HFF-Myc (cell line): ENCODE measurements at places on chromosomes 1 and 21.

- DNase-seq = no peak
Measured at GRCh38 chr1:234409328-234409727, 36.1 kb downstream of the COA6 start.

GRCh38 chr1:115677565-115677964 lies 35.8 kb downstream of the VANGL1 start:
- no peak for DNase-seq

DNA sequence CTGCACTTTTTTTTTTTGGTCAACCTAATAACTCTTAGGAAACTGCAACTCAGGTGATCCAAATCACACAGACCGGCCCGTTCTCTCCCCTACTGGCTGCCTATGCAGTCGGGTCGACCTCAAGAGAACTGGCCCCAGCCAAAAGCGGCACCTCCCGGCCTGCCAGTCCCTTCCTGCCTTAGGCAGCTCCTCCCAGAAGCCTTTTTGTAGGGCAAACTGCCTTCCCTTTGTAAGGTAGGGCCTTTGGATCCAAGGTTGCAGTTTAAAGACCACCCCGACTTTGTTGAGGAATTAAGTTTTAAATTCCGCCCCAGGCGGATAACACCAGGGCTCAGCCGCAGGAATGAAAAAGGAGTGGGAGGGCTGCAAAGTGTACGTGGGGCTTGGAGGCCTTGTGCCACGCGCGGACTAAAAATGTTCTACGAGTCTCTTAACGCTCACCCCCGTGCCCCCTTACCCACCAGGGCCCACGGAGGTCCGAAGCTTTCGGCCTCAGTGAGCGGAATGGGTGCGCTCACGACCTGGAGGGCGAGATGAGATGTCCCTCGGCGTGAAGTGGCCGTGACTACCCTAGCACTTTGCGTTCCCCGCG lies 642 bp upstream of the ST3GAL3 start:
- DNase-seq = no peak

DNA sequence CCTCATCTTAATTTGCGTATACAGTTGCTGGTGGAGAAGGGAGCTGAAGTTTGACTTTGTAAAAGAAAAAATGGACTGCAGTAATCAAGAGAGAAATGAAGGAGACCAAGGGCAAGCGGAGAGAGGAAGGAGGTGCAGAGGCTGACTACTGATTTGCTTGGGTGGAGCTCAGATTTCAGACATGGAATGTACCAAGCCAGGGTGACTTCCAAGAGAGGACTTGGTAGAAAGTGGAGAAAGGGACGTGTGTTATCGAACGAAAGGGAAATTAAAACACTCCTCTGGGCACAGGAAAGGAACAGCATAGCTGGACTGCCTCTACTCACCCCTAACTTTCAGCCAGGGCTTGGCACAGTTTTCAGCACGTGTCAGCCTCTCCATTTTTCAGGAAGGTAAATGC lies 15.1 kb upstream of the HEATR1 start:
- no peak for DNase-seq

DNA sequence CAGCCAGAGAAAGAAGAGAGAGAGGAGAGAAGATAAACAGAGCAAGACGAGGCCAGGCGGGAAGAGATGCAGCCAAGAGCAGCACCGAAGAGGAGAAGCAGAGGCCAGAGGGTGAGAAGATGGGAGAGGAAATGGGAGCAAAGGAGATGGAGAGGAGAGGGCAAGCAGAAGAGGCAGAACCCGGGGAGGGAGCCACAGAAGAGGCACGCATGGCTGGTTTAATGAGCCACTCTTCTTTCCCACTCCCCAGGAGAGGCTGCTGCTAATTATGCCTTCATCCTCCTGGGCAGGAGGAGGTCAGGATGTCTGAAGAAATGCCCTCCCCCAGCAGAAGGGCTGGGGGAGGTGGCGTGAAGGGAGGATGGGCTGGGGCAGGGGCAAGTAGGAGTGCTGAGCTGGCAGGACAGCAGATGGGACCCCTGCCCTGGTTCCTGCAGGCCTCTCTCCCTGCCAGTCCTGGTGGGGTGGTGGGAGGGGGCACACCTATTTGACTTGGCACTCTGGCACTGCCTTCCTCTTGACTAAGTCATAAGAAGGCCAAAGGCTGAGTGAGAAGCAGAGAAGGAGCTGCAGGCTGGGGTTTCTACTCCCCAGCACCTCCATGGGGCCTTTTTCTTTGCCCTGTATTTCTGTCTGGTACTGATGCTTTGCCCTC lies 32.3 kb downstream of the KIRREL1 start:
- no peak for DNase-seq

DNA sequence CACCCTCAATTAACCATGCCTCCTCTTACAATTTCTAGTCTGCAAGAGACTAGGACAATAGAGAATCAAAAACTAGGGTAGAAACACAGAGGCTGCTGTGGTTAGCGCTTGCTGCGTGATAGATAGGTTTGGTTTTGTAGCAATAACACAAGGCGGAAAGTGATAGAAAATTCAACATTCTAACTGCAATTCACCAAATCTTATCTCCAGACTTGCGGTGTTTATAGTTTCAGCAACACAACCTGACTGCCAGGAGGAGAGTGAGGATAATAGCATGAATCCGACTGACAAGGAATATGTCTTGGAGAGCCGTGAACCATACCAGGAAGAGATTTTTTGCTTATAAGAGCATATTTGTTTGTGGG lies 30.7 kb upstream of the IFNAR2 start:
- DNase-seq = no peak

DNA sequence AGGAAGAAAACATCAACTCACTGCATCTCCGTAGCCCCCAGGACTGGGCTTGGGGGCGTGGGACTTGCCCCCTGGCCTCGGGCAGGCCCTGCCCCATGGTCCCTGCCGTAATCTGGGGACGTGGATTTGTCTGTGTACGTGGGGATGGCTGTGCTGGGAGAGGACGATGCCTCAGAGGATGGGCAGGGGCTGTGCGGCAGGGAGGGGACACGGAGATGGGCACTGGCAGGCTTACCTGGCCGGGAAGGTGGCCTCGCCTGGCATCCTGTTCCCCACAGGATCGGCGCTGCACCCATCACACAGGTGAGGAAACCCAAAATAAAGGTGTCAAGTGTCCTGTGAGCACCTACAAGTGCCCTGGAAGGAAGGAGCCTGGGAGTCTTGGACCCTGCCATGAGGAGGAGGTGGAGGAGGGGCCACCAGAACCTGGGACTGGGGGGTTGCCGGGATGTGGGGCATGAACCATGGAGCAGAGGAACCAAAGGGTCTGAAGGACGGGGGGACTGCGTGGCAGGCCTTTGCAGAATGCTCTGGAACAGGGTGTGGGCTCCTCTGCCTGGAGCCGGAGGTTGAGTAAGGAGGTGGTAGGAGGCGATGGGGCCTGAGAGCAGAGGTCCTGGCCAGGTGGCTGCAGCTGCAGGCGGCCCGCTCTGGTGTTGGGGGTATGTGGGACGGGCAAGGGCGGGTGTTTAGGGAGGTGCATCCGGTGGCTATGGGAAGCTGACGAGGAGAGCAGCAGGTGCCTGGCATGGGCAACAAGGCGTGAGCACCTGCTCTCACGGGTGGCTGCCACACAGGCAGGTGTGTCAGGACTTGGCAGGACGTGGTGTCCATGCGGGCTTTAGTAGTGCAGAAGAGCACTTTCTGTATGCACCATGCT lies 27.8 kb upstream of the LRRC3 start:
- DNase-seq = no peak

DNA sequence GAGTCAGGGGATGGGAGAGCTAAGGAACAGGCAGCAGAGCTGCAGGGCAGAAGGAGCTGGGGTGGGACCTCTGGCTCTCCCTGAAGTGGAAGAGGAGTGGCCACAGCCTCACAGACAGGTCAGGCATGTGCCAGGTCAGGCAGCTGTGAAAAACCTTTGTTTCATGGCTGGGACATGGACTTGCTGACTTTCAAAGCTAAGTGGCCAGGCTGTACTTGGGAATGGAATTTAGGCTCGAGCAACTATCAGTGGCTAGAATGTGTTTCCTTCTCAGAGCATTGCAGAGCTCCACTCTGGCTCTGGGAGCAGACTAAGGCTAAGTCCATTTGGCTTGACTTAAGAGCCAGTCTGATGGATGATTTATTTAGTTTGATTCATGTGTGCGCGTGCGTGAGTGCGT lies 385.1 kb downstream of the LMX1A start:
- DNase-seq = no peak

GRCh38 chr1:202658769-202659168 lies 51.5 kb downstream of the SYT2 start:
- no peak for DNase-seq

DNA sequence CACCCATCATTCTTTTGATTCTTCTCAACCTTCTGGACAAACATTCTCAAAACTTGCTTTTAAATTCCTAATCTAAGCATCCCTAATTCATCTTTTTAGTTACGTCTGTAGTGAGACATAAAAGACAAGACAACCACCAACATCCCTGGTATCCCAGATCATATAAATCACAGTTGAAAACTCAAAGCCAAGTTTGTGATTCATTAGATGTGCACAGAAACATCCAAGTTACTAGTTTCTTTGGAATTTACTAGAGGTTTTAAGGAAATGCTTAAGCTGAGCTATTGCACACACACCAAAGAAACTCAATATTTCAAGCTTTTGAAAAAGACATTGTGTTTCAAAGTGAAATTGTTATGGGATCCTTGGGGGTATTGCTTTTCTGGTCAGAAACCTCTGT lies 47.6 kb downstream of the ATP6V1G3 start:
- no peak for DNase-seq

GRCh38 chr1:108511764-108512163 lies 48.1 kb upstream of the EEIG2 start:
- DNase-seq = no peak

DNA sequence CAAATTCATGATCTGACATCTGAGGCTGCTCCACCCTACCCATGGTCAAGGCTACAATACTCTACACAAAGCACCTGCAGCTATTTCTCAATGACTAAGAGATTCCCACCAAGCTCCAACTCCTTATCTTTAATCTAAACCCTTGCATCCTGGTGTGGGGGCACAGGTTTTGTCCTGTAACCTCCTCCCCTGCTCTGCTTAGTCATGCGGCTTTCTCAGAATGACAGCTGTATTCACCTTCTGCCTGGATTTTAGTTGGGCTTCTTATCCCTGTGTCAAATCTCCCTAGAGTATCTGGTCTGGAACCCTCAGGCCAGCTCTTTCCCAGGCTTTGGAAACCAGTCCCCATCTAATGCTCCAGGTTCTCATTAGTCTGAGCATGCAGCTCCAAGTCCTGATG lies 159.0 kb downstream of the BARHL2 start:
- no peak for DNase-seq

DNA sequence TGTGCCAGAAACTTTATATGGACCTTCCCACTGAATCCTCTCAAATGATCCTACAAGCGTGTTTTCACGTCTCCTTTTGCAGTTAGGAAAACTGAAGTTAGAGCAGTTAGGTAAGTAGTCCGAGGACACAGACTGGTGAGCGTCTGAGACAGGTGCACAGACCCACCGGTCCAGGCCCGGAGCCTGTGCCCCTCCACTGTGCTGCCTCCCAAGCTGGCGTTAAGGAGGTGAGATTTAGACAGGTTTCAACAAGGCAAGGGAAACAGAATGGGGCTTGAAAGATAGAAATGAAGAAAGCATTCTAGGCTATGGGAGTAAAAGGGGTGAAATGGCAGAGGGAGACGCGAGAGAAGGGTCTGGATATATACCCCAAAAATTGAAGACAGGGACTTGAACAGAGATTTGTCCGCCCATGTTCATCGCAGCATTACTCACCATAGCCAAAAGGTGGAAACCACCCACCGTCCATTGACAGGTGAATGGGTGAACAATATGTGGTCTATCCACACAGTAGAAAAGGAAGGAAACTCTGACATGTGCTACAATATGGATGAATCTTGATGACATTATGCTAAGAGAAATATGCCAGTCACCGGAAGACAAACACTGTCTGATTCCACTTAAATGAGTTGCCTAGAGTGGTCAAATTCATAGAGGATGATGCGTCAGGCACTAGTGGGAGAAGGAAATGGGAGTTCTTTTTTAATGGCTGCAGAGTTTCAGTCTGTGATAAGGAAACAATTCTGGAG lies 15.7 kb upstream of the PKP1 start:
- DNase-seq = no peak

DNA sequence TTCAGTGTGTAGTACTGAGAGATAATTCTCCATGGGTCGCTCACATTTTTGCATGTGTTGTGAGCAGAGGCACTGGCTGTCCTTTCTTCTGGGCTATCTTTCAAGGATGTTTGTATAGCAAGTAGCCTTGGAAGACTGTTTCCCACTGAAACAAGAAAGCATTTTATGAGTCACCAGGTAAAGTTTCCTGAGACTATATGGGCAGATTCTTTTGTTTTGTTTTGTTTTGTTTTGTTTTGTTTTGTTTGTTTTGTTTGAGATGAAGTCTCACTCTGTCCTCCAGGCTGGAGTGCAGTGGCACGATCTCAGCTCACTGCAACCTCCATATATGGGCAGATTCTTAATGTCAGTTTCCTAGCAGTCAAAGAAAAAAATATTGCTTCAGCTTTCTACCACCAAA lies 912.6 kb downstream of the TTLL7 start:
- DNase-seq = no peak

GRCh38 chr1:196481616-196482015 lies 126.6 kb downstream of the KCNT2 start:
- no peak for DNase-seq

GRCh38 chr1:203768256-203768655 lies 3.3 kb downstream of the LAX1 start:
- DNase-seq = no peak

- DNase-seq = no peak
Measured at GRCh38 chr1:191086910-191087309, 609.2 kb upstream of the BRINP3 start.

GRCh38 chr1:108190686-108191416 lies 9.3 kb downstream of the SLC25A24 start:
- DNase-seq = no peak

DNA sequence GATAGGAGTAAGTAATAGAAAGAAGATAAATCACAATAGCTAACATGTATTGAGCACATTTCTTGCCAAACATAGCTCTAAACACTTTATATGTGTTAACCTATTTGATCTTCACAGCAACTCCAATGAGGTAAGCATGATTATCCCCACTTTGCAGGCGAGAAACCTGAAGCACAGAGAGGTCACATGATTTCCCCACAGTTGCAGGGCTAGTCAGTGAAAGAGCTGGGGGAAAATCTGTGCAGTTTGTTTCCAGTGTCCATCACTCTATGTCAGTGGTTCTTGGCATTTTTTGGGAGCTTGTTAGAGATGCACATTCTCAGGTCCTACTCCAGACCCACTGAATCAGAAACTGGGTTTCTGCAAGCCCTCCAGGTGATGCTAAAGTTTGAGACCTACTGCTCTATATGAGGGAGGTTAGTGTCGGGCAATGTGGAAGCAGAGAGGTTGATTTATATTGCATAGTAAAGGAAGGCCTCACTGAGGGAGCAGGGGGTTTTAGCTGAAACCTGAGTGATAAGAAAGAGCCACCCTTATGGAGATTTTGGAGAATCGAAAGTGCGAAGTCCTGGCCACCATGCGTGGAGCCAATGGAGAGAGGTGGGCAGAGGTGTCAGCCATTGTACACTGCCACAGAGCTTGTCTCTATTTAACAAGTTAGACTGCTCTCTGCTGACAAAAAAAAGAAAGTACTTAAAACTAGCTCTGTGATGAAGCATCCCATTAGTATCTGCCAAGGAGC lies 20.9 kb downstream of the MCOLN3 start:
- DNase-seq = peak; percentile 6

GRCh38 chr1:78980511-78980910 lies 26.0 kb downstream of the ADGRL4 start:
- DNase-seq = no peak

GRCh38 chr1:32868806-32869455 lies 1.8 kb downstream of the FNDC5 start:
- DNase-seq = no peak
